WTC11 (cell line): ENCODE measurements at places on chromosomes 6 and 20. TPM values are rescaled to one million over a fixed set of nuclear protein-coding genes. Genes with fewer than 3 reads are reported as not detected.

GRCh38 chr6:150720774-150721233, 121.1 kb downstream of the PLEKHG1 start:
- no peak for DNase-seq

DNA sequence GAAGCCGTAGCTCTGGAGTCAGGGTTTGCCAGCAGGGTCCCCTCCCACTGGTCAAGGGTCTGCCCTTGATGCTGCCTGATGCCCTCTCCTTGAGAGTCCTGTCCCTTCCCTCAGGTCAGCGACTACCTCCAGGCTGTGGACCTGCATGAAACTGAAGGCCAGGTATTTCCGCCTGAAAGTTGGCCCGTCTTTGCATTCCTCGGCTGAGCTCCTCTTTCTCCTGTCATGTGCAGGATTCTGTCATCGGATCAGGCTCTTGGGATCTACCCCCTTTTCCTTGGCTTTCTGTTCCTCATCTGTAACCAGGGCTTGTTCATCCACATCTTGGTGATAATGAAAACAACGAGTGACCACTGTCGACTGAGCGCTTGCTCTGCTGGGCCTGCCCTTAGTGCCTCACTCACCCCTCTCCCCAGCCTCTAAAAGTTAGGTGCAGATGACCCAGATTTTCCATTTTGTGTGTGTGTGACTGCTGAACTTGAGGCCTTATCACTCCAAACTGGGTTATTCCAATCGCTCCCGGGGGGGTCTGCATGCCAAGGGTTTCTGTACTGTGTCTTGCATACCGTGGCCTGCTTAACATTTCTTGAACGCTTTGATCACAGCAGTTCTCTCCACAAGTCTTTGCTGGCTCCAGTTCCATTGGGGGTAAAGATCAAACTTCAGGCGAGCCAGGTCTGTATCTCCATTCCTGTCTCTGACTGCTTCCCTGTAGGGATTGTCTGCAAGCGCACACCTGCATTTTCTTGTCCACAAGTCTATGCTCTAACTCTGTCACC, 81.6 kb downstream of the DTD1 start:
- peak; percentile 25 for DNase-seq

- DNase-seq: no peak
Observed at GRCh38 chr6:157087974-157088373, 235.3 kb downstream of the TMEM242 start.

DNA sequence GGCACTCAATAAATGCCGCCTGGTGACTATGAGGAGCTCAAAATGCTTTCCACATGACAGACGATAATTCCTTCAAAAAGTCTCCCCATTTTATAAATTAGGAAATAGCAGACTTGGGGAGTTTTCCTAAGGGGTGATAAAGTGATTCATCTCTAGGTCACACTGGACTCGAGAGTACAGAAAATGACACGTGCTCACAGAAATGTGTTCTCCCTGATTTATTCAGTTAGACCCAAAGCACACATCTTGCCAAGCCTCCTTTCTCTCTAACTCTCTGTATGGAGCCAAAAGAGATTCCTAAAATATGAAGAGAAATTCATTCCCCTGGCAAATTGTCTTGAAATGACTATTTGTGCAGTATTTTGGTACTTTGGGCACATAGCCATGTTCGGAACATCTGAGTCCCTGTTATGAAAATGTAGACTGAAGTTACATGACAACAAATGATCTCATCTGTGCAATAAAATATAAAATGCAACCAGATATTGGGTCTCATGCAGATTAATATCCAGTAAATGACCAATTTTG, 381.1 kb downstream of the TFAP2B start:
- DNase-seq: no peak

DNA sequence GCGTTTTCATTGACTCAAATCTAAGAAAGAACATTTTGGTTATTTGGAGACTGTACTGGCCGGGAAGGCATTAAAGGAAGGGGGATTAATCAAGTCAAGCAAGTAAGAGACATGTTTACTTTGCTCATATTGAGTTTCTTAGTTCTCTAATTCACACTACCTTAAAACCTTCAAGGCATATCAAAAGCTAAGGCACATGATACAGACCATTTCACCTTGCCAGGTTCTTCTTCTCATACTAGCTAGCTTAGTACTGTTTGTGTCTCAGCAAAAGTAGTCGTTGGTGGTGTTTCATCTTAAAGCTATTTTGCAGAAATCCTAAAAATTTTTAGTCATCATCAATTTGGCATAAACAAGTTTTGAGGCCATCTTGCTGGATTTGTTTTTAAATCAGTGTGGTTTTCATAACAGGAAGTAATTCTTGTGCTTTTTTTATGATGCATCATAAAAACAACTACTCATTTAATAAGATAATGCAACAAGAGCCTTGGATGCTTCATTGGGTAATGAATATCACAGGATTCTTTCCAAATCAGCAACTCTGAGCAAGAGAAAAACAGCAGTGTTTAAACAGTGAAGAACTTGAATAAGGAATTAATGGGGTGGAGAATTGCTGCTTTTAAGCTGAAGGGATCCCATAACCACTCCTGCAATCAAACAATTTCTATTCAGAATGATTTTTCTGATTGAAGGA, 425.3 kb downstream of the EPM2A start:
- DNase-seq: no peak

DNA sequence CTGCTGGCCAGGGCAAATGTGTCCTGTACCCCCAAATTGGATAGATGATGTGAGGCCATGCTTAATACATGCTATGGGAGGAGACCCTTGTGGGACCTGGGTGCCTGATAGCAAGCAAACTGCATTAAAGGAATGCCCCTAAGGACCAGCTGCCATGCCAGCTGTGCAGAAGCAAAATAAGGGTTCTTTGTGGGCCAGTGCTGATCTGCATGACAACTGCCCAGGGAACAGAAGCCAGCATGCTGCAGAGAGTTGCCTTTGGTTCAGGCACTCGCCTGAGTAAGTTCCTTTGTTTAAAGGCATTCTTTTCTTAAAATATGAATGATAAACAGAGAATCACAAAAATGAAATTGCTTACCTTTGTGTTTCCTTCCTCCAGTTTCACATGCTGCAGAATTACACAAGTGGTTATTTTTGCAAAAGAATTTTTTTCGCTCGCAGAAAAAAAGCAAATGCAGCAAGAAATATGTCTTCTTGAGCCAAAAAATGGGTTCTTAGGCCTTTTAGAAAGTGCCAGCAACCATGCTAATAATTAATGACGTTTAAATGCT, 6.9 kb upstream of the SYNDIG1 start:
- peak; percentile 36 for DNase-seq

GRCh38 chr6:38161754-38162492, 342.4 kb downstream of the ZFAND3 start:
- no peak for DNase-seq

DNA sequence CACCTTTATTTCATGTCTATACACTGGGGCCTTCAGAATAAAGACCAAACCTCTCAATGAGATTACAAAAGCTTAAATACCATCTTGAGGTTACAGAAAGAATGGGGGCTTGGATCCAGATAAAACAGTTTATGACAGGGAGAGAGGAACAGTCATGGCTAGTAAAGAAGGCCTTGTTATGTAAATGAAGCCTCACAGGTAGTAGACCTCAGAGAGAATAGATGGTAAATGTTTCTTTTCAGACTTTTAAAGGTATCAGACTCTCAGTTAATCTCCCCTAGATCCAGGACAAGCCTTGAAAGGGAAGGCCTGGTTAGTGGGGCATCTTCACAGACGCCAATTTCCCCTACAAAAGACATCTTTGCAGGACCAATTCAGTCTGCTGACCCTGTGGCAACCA, 1325.6 kb downstream of the HACE1 start:
- no peak for DNase-seq

- DNase-seq: no peak
Observed at GRCh38 chr6:139702706-139703105, 328.3 kb upstream of the CITED2 start.

GRCh38 chr20:4025125-4025524, 9.8 kb upstream of the RNF24 start:
- no peak for DNase-seq

- no peak for DNase-seq
Observed at GRCh38 chr20:49785149-49785851, 27.3 kb upstream of the SLC9A8 start.

- no peak for DNase-seq
Observed at GRCh38 chr6:119201480-119201879, 123.0 kb upstream of the FAM184A start.

The GCNT2 gene
- total RNA-seq: 51.2 to 66.7 TPM (median 62.7 TPM) in 3 replicates

The PRSS35 gene
- total RNA-seq: 2.7 to 6.7 TPM (median 3.1 TPM) in 3 replicates

The BFSP1 gene
- 1.9 to 3.0 TPM (median 2.7 TPM) in 3 replicates for total RNA-seq

The CARMIL1 gene
- 35.1 to 37.6 TPM (median 36.2 TPM) in 3 replicates for total RNA-seq

The AURKA gene
- total RNA-seq: 89.1 to 103 TPM (median 89.9 TPM) in 3 replicates

The PLCB4 gene
- 11.9 to 14.3 TPM (median 12.6 TPM) in 3 replicates for total RNA-seq

The TCF21 gene
- total RNA-seq: 0.11 to 0.22 TPM (median 0.14 TPM) in 3 replicates
